CD4-positive, alpha-beta T cell treated with Interleukin-4 for 4 hours (primary cell): ENCODE measurements at places on chromosomes 4 and X.
A peak's percentile ranks its signal among the peaks of the same experiment; 100 is the strongest.

DNA sequence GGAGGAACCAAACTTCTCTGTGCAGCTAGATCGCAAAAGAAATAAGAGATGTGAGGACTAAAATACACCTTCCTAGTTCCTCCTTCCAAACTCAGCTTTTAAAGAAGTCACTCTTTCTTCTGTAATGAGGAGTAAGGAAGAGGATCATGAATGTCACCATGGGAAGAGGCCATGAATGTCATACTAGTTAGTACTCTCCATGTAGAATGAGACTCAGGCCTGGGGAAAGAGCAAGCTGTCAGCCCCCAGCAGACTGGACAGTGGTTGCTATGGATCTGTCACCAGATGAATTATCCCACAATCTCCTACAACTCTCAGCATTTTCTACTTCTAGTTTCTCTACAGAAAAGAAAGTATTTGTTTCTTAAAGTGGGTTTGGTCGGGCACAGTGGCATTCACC lies 57.1 kb upstream of the PRDM8 start:
- DNase-seq = no peak

DNA sequence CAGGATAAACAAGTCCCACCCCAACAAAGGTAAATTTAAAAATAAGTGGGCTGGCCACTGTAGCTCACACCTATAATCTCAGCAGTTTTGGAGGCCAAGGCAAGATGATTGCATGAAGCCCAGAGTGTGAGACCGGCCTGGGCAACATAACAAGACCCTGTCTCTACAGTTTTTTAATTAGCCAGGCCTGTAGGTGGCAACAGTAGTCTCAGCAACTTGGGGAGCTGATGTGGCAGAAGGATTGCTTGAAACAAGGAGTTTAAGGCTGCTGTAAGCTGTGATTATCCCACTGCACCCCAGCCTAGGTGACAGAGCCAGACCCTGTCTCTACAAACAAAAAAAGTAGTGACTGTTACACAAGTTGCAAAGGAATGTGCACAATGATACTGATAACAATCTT lies 74.6 kb upstream of the FAAH2 start:
- no peak for DNase-seq

GRCh38 chr4:47075262-47075661 lies 43.9 kb downstream of the GABRB1 start:
- DNase-seq = no peak

DNA sequence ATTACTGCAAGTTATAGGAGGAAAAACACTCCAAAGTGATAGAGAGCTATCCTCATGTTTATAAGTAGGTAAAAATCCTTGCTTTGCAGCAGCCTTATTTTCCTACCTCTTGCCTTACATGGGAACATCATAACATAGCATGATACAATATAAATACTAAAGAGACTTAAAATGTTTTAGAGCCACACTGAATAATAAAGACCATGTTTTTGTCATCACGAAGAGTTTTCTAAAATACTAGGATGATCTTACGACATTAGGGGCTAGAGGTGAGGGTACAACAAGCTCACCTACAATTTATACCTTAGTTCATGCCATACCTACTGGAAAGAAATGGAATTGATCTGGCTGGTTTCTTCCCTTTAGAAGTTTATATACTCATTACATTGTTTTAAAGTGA lies 184.8 kb downstream of the FBXW7 start:
- no peak for DNase-seq

DNA sequence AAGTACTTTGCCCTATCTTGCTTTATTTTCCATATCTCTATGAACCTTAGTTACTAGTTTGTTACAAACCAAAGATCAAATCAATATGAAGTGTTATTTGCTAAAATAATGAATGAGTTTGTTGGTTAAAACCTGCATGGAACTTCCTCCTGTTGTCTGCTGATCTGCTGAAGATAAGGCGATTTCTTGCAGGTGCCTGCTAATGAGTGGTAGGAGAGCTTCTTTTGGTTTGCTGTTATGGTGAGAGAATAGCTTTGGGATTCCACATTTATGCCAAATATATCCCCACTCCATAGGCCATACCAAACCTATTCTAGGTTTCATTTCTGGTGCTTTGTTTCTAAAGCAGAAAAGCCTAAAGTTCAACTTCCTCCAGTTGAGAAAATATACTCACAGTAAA lies 103.8 kb upstream of the PCDH10 start:
- no peak for DNase-seq

- DNase-seq = no peak
Observed at GRCh38 chr4:30535255-30535654, 184.9 kb upstream of the PCDH7 start.

- DNase-seq = no peak
Observed at GRCh38 chrX:19673375-19674040, 158.2 kb upstream of the MAP3K15 start.

DNA sequence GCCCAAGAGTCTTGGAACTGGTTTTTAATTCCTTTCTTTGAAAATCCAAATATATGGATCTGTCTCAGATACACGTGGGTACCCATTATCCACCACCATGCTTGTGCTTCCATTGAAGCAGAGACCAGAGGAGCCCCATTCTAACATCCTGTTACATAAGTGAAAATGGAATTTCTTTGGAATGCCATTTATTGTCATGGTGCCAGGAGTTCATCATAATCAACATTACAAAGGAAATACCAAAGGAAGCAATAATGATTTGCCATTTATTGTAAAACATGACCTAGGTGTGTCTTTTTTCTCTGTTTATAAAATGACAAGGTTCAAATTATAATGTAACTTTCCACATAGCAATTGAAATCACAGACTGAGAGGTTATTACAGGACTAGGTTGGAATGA lies 61.7 kb downstream of the PALLD start:
- DNase-seq = no peak

DNA sequence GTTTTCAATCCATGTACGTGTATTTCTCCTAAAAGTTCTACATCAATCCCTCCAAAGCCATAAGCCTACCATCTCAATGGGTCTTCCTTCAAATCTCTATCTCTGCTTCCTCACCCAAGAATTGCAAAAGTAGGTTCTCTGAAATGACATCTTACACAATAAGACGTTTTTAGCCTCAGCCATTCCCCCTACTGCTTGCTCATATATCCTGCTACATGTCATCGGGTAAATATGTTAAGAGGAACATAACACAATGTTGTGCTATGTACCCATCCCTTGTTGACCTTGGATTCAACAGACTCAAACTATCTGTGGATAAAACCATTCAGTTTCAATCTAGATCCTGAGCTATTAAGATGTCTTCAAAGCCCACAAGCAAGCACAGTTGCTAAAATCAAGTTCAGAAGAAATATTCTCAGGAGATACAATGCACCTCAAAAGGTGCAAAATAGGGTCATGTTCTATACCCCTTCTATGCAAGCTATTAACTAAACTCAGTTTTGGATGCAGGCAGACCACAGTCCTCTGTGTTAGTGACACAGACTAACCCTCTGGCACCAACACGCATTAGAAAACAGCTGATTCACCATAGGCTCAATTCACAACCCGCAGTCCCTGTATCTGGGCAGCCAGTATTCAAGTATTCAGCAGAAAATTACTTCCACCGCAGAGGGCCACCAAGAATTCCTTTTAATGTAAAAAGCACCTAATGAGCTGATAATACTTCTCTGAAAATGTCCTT lies 56.8 kb downstream of the CD99L2 start:
- no peak for DNase-seq

DNA sequence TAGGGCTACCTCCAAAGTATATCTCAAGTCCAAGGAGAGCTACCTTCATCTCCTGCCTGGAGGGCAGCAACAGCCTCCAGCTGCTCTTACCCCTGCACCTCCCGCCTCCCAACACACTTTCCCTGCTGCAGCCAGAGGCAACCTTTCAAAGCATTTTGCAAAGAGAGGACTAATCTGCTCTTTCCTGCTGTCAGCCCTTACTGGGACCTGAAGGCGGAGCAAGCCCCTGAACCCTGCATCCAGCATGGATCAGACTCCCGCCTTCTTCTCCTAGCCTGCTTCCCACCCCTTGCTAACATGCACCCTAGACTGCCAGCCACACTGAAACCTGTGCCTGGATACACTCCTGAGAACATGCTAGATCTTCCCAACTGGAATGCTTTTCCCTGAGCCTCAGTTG lies 37.7 kb upstream of the VMA21 start:
- no peak for DNase-seq

GRCh38 chr4:133263104-133263503 lies 114.0 kb downstream of the PCDH10 start:
- DNase-seq = no peak

GRCh38 chr4:77232653-77233052 lies 75.6 kb downstream of the CCNG2 start:
- no peak for DNase-seq

DNA sequence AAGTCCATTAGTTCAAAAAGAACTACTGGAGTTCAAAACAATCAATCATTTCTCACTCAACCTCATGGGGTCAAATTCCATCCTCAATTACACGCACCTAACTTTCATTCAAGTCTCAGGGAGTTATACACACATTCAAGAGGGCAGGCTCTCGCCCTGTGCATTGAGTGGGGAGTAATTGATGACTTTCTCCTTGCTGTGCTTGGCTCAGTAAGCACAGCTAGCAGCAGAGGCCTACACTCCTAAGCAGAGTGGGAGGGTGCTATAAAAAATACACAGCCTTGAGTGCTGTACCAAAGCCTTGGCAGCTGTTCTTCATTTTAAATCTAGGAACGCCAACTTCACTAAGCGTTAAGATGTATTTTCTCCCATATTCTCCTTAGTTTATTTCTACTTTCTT lies 958.3 kb upstream of the ADGRL3 start:
- no peak for DNase-seq

- DNase-seq = no peak
Observed at GRCh38 chr4:153223930-153224329, 19.7 kb downstream of the TRIM2 start.

GRCh38 chrX:138127314-138127713 lies 561.4 kb downstream of the ZIC3 start:
- DNase-seq = no peak

- DNase-seq = no peak
Observed at GRCh38 chr4:38119668-38120385, 159.6 kb downstream of the PTTG2 start.

- no peak for DNase-seq
Observed at GRCh38 chr4:139144161-139144859, 32.7 kb downstream of the ELF2 start.

GRCh38 chr4:82865592-82865991 lies 25.4 kb downstream of the SEC31A start:
- peak; percentile 75 for DNase-seq

DNA sequence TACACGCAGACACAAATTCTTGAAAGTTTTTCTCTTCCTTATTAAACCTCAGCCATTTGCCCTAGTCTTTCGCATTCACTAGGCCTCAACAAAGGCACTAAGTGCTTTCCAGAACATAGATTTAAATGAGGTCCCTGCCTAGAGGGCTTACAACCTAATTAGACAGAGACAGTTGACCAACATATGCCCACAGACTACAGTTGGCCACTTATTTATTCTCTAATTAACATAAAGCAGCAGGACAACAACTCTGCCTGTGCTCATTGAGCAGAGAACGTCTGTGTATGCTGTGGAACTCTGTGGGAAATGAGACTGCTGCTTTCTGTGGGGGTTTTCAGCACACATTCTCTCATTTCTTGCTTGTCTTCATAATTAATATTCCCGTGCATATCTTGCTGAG lies 303.0 kb upstream of the TACR3 start:
- DNase-seq = no peak
